Activated CD8-positive, alpha-beta memory T cell treated with anti-CD3 and anti-CD28 coated beads for 4 hours (primary cell): ENCODE measurements at places on chromosomes 16 and 17.
A peak's percentile ranks its signal among the peaks of the same experiment; 100 is the strongest.

GRCh38 chr17:82299452-82299851 lies 18.0 kb downstream of the CD7 start:
- no peak for DNase-seq

DNA sequence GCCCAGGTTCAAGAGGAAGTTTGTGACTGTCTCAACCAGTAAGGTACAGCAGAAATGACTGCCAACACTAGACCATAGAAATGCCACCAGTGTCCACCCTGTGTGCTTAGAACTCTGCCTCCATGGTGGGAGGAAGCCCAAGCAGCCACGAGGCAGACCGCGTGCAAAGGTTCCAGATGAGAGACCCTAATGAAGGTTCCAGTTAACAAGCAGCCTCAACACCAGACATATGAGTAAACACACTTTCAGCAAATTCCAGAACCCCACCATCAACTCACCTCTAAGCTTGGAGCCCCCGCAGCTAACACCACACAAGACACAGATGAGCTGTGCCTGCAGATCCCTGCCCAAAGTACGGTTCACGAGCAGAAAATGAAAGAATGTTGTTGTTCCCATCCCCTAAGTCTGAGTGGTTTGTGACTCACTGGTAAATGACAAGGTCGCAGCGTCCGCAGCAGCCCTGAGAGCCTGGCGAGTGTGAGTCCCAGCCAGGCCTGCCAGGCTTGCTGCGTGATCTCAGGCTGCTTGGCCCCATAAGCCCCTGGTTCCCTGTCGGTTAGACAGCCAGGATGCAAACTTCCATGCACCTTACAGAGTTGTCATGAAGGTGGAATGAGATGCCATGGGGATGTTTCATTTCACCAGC lies 193.7 kb downstream of the C16orf95 start:
- DNase-seq, result no peak

DNA sequence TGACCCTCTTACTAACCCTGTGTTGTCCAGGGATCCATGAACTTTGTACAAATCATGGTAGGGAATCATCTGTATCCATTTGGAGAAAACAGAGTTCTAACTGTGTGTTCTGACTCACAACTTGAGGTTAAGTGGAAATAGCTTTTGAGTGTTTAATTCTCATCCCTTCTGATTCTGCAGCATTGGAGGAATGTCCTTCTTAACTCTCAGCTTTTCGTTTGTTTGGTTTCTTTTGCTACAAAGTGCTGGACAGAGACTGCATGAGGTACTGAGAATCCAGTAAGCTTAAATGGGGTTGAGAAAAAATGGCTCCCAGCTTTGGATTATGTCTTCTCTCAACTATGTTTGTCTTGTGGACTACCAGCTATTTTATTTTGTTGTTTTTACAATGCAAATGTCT lies 352.1 kb upstream of the KIF2B start:
- DNase-seq, result no peak

DNA sequence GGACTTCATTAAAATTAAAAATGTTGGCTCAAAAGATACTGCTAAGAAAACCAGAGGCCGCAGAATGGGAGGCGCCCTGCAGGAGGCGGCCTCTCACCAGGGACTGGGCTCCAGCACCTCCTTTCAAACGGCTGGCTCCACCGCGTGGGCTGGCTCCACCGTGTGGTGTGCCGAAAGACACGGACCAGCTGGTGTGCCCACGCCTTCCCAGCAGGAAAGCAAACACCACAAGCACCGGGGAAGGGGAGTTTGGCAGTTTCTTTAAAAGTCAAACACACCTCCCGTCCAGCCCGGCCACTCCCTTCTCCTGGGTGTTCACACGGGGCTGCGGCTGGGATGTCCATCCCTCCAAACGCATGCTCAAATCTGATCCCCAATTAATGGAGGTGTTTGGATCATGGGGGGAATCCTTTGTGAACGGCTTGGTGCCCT lies 13.9 kb downstream of the HAGH start:
- DNase-seq, result no peak

DNA sequence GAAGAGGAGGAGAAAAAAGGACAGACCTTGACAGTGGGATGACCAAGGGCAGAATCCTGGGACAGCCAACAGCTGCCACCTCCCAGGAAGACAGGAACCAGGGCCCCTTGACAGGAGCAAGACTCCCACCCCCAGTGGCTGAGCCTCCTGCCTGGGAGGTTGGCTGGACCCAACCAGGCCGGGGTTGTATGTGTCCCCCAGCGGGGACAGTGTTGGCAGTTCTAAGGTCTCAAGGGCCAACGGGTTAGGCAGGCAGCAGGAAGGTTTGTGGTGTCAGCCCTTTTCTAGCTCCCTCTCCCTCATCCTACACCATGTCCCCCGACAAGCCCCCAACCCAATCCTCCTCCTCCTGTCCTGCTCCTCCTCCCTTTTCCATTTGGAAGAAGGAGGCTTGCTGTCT lies 126.2 kb downstream of the MRM1 start:
- DNase-seq, result no peak

DNA sequence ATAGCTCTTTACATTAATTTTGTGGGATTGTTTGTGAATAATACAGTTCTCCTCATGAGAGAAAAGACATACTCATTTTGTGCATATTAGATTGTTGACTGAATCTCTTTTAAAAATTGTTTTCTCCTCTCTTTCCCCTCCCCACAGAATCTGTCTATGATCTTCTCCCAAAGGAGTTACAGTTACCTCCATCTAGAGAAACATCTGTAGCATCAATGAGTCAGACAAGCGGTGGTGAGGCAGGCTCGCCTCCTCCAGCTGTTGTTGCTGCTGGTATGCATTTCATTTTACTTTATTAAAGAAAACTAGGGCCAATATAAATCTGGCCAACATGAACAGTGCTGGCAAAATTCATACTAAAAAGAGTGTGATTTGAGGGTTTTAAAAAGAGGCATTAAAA lies 60.5 kb downstream of the NFAT5 start:
- no peak for DNase-seq

- no peak for DNase-seq
These were observed 5.0 kb downstream of the CYBC1 start for GRCh38 chr17:82445542-82445941.

GRCh38 chr17:4945176-4945943 lies 3.0 kb downstream of the PFN1 start:
- DNase-seq, result peak; percentile 74

DNA sequence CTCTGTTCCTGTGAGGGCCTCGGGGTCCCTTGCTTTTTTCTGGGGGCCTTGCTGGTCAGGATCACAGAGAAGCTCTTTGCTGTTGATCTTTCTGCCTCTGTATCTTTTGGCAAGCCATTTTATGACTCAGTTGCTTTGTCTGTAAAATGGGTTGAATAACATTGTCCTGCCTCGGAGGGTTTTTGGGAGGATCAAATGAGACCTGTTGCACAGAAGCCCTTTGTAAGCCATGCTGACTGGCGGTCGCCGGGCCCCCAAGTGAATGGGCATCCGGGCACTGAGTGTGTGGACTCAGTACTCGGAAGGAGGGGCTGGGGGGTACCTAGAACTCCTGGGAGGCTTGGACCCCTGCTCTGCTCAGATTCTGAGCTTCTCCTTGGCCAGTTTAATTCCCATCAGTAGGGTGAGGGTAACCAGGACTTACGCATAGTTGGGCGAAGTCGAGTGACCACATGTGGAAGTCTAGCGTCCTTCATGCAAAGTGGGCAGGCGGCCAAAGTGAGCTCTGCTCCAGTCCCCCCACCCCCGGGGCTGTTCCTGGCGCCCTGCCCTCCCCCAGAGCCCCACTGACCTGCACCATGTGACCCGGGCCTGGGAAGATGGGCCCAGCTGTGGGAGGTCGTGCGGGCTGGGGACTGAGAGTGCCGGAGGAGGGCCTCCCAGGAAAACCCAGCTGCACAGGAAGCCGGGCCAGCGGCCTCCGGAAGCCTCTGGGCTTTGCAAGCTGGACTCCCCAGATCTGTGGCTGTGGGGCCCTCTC lies 284.0 kb downstream of the SEC14L1 start:
- no peak for DNase-seq

GRCh38 chr17:15255713-15256454 lies 9.2 kb downstream of the PMP22 start:
- no peak for DNase-seq

GRCh38 chr17:36204724-36205500 lies 6.0 kb upstream of the CCL4L2 start:
- DNase-seq, result no peak

GRCh38 chr17:17994271-17995069 lies 21.8 kb downstream of the DRC3 start:
- no peak for DNase-seq

GRCh38 chr17:37662353-37662752 lies 19.1 kb upstream of the DDX52 start:
- DNase-seq, result no peak

- DNase-seq, result no peak
These were observed 287.9 kb downstream of the FTO start for GRCh38 chr16:53991754-53992378.

DNA sequence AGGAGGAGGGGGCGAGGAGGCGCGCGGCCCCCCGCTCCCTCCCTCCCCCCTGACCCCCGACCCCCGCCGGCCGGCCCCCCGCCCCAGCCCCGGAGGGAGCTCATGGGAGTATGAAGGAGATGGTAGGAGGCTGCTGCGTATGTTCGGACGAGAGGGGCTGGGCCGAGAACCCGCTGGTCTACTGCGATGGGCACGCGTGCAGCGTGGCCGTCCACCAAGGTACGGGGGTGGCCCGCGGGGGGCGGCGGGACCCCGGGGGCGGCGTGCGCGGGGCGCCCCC lies 390 bp downstream of the MLLT6 start:
- DNase-seq, result no peak

- no peak for DNase-seq
These were observed 76.7 kb downstream of the HLF start for GRCh38 chr17:55341432-55341831.

- DNase-seq, result peak; percentile 56
These were observed 1.4 kb upstream of the PLEKHH3 start for GRCh38 chr17:42677921-42678781.

- no peak for DNase-seq
These were observed 398.2 kb downstream of the SOX9 start for GRCh38 chr17:72518753-72519597.

DNA sequence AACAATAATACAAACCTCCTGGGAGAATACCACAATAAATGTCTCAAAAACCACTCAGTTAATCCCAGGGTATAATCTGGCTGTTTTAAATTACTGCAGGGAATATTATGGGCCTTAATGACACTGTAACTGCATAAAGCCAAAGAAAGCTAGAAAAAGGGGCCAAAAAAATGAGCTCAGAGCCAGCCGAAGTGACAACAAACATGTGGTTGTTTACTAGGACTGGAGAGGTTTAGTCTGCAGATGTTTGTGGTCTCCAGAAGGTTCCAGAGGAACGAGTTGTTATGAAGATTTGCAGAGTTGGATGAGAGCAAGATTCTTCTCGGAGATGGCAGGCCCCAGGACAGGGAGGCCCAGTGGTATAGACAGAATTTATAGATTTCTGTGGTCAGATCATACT lies 97.1 kb upstream of the AKTIP start:
- no peak for DNase-seq

GRCh38 chr17:885971-886571 lies 93.5 kb downstream of the NXN start:
- no peak for DNase-seq

GRCh38 chr17:62657690-62658089 lies 30.2 kb downstream of the MRC2 start:
- DNase-seq, result no peak

- DNase-seq, result no peak
These were observed 42.0 kb upstream of the TMC5 start for GRCh38 chr16:19375561-19376158.

GRCh38 chr16:11396241-11397048 lies 51.2 kb downstream of the RMI2 start:
- DNase-seq, result peak; percentile 30

GRCh38 chr17:16923097-16923903 lies 48.6 kb downstream of the TNFRSF13B start:
- DNase-seq, result no peak

DNA sequence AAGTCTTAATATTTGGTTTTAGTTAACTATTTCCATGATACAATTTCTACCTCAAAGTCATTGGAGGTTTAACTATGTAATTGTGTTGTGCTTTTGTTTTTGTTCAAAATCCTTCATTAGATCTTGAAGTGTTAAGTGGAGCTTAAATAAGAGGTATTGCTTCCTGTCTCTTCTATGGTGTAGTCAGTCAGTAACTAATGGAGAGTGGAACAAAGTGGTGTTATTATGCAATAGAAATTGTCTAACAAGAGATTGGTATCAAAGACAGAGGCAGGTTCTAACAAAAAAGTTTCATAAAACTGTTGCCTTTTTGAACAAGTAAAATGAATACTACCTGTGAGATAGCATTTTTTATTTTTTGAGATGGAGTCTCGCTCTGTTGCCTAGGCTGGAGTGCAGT lies 45.2 kb downstream of the GRB7 start:
- DNase-seq, result no peak

DNA sequence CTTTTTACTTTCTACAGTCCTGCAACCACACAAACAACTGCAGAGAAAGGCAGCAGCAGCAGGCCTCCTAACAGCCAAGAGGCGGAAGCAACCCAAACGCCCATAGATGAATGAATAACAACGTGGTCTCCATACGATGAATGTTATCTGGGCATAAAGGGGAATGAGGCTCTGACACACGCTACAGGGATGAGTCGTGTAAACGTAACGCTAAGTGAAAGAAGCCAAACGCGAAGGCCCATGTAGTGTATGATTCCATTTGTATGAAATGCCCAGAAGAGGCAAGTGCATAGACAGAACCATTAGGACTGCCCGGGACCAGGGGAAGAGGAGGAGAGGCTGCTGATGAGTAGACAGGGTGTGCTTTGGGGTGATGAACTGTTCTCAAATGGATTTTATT lies 94.8 kb upstream of the DNAH17 start:
- DNase-seq, result no peak

- no peak for DNase-seq
These were observed 71.9 kb upstream of the CACNG5 start for GRCh38 chr17:66763056-66763455.

- DNase-seq, result no peak
These were observed 38.4 kb downstream of the ARHGAP23 start for GRCh38 chr17:38466346-38467315.

DNA sequence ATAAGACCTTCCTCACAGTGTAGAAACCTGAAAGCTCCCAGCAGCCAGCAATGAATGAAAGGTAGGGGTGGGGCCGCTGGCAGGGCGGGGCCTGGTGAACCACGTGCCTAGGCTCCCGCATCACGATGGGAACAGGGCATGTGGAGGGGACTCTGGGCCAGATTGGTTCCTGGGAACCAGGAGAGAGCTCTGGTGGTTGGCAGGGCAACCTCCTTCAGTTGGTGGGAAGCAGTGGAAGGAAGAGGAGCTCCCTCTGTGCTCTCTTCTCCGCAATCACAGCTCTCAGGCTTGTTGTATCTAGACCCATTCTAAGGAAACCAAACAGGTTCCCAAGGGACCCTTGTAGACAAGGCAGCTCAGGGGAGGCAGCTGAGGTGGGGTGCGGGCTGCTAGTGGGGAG lies 10.5 kb downstream of the GGA2 start:
- no peak for DNase-seq
